ENCODE measurements at places on chromosomes 7 and 10. TPM values are rescaled to one million over a fixed set of nuclear protein-coding genes. Genes with fewer than 3 reads are reported as not detected.

Gene ZNF365
- not detected for total RNA-seq

Gene OPN1SW
- total RNA-seq, result not detected

Gene FRG2B
- total RNA-seq, result not detected

Gene TMEM26
- not detected for total RNA-seq

Gene GBF1
- 32.5 TPM for total RNA-seq

Gene SUN3
- total RNA-seq, result not detected

Gene SSBP1
- 242 TPM for total RNA-seq

DNA sequence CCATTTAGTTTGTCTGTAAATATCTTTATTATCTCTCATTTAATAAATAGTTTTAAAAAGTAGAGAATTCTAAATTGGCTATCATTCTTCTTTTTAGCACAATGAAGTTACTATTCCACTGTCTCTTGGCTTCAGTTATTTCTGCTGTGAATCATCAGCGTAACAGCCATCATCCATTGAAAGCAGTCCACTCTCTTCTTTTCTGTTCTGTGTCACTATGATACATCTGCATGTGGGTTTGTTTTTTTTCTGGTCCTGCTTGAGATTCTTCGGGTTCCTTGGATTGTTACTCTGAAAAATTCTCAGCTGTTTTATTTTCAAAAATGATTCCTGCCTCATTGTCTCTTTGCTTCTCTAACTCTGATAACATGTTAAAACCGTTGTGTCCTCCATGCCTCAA, 52.5 kb downstream of the CSGALNACT2 start:
- no peak for DNase-seq

GRCh38 chr10:46233181-46233580, 53.6 kb upstream of the ANTXRL start:
- no peak for DNase-seq

DNA sequence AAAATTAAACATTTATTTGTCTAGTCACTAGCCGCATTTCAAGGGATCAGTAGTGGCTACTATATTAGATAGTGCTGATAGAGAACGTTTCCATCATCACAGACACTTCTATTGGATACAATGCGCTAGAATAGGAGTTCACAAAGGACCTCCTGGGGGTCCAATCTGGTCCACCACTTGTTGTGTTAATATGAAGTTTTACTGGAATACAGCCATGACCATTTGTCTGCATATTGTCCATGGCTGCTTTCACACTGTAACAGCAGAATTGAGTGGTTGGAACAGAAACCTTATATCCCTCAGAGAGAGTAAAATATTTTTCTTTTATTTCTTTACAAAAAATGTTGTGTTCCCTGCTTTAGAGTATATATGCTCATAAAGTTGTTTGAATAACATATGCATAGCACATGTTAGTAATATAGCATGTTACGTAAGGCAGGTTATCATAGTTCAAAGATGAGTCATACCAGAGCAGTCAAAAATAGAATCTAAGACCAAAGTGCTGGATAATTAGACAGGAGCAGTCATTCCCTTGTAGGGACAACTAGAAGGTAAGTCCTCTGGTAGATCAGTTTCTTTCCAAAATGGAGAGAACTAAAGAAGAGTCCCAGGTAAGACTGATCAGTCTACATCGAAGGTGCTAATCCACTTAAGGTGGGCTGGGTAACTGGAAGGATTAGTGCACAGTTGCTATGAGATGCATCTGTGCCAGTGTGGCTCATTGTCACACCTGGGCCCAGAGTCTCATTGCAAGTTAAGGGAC, 14.9 kb downstream of the BZW2 start:
- peak; percentile 59 for DNase-seq

DNA sequence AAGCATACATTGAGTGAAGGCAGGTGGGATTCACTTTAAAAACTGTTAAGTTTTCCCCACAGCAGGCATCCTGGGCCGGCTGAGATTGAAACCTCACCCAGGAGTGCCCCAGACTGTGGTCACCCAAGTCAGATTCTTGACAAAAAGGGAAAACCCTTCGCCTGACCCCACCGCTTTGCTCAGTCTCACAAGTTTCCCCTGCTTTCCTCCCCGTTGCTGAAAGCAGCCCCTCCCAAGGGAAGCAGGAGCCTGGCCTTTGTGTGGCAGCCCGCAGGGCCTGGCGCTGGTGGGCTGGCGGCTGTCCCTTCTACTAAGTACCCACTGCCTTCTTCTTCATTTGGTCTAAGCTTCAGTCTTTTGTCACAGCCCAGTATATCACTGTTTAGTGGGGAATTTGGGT, 16.0 kb downstream of the RNF32 start:
- no peak for DNase-seq

DNA sequence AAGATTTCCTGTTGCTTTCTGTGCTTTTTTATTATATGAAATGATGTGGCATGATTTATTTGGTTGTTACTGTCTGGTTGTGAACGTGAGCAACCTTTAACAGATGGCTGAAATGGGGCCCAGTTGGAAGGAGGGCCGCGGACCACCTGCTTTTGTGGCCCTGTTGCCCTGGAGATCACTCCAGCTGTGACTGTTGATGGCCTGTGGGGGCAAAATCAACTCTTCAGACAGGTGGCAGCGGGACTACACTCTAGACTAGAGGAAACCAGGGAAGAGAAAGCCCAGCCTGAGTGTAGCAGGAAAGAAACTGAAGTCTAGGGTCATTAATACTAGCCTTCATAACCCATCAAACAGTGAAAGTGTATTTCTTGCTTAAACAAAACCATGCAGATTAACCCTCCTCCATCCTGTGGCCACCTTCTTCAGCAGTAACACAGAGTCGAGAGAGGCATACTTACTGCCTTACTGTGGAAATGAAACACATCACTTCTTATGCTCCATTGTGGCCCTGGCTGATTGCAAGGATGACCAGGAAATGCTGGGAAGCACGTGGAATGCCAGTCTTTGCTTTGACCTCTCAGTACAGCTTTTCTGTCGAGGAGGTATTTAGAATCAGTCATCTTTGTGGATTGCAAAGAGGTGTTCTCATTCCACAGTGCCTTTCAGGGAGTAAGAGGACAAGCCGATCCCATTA, 80.5 kb downstream of the CCNY start:
- no peak for DNase-seq

GRCh38 chr10:102457591-102458150, 6.3 kb upstream of the C10orf95 start:
- DNase-seq, result no peak

GRCh38 chr7:30505174-30505697, 607 bp upstream of the GGCT start:
- DNase-seq, result no peak

DNA sequence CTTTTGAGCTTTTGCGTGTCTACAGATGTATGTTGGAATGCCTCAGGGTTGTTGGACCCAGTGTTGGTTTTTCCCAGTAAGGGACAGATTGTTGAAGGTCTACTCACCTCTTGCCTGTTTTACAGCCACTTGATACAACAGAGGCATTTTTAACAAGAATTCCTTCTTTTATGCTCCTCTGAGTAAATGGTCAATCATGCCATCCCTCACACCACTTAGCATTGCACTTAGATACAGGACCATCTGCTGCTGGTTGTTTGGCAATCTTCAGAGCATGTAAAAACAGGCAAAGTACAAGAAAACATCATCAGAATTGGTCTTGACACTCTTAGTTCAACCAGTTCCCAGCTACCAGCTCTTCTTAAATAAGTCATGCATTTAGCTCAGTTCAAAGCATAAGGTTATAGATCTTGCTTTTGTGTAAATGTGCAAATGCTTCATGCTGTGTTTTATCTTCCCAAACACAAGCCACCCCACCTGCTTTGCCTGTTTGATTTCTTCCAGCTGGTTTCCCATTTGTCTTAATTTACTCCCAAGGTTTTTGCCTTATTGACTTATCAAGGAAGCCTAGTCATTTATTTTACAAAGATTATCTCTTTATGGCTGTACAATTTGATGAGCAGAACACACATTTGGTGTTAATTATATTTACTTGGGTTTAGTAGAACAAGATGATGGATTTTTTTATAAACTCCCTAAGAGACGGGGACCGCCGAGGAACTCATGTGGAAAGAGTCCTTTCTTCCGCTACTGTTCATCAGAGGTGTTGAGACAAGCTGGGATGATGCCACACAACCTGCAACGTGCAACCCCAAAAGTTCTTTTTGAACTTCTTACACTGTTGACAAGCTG, 136.6 kb downstream of the AHR start:
- DNase-seq, result no peak

DNA sequence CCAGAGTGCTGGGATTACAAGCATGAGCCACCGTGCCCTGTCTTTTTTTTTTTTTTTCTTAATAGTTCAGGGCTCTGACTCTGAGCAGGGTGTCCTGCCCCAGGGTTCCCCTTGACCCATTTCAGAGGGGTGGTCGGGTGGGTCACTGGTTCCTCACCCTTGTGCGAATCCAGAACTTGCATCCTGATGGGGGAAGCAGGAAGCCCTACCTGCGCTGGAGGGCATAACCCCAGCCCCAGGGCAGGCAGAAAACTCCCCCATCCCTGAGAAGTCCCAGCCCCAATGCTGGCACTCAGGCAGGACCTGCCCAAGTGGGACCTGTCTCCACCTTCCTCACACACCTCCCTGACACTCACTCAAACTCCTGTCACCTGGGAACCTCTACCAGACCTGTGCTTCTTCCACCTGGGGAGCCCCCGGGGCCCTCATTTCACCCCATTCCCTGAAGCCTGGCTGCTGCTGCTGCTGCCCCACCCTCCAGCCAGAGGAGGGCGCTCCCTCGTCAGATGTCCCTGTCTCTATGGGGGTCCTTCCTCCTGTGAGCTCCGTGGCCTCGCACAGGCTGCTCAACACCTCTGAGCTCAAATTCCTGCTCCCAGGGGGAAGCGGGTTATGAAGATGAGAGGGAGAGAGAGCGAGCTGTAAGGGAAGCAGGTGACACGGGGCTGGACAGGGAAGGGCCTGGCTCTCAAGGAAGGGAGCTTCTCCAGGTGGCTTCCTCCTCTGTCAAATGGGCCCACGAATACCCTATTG, 15.1 kb upstream of the ZNF273 start:
- DNase-seq, result no peak

Data from HT-29 (cell line).